ENCODE measurements at places on chromosomes 5 and 9.

DNA sequence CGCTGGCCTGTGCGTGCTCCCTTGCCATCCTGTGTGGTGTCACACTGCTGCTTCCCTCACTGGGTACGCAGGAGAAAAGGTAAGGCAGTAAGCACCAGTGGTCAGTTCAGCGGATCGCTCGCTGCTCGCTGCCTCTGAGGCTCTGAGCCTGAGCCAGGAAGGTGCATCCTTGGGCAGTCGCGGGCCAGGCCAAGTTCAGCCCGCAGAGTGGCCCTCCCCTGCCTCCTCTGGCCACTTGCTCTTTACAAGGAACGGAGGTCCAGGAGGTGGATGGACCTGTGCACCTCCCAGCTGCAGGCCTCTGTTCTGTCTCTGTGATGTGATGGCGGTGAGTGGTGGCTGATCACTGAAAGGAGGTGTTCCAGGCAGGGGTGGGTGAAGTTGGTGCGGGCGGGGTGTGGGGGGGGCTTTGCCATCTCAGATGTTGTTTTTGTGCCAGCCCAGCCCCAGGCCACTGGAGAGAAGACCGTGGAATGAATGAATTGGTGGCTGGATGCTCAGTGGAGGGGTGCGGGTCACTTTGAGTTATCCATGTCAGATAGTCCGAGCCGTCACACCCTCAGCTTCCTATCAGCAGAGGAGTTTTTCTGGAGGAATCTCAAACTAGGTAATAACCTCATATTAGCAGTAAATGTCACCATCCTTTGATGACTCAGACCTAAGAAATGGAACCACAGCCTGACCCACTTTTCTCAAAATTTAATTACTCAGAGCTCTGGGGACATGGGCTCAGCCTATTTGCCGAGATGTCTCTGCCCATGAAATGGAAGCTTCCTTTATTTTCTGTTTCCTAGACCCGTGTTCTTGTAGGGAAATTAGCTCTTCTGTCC, 7.3 kb downstream of the COL5A1 start:
- ATAC-seq: peak; percentile 89
- no peaks in the 10 kb centered on the region for H3K36me3 ChIP-seq
- no peaks in the 10 kb centered on the region for H3K27me3 ChIP-seq
- peak overlapping the region; percentile 78 for H3K27ac ChIP-seq
- H3K4me3 ChIP-seq: peak overlapping the region; percentile 64
- H3K4me1 ChIP-seq: peaks cover 12% of the 10 kb centered on the region

DNA sequence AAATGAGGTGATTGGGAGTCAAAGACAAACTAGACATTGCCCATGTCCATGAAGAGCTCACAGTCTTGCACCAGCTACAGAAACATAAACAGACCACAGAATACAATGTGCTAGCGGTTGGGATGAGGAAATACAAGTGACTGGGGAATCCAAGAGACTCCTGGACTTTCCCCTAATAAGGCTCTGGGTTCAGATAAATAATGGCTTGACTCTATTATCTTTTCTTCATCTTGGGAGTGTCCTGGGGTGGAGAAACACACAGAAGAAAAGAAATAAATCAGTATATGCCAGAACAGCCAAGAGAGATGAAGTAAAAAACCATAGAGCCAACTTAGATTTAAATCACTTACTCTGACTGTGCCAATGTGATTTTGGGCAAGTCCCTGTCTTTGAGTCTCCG, 227.8 kb downstream of the PAPPA start:
- no peaks in the 10 kb centered on the region for H3K36me3 ChIP-seq
- no peaks in the 10 kb centered on the region for H3K27me3 ChIP-seq
- H3K27ac ChIP-seq: no peak overlapping the region
- no peaks in the 10 kb centered on the region for H3K4me1 ChIP-seq

DNA sequence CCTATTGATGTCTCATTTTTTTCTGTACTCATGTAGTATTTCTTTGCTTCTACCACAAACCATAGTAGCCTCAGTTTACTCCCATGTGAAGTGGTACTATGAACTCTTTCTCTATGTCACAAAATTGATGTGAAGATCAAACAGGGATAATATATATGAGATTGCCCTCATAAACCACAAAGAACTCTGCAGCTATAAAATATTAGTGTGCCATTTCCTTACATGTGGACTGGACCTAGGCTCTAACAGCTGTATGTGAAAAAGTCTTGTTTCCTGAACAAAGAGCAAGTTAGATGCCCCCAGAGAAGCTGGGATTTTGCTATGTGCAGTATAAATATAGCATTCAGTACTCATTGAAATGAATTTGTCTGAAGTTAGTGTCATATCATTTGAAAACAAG, 412.6 kb upstream of the ADAMTSL1 start:
- no peak for ATAC-seq
- no peak overlapping the region for H3K27ac ChIP-seq
- no peaks in the 10 kb centered on the region for H3K27me3 ChIP-seq
- H3K4me1 ChIP-seq: no peaks in the 10 kb centered on the region
- no peaks in the 10 kb centered on the region for H3K36me3 ChIP-seq

DNA sequence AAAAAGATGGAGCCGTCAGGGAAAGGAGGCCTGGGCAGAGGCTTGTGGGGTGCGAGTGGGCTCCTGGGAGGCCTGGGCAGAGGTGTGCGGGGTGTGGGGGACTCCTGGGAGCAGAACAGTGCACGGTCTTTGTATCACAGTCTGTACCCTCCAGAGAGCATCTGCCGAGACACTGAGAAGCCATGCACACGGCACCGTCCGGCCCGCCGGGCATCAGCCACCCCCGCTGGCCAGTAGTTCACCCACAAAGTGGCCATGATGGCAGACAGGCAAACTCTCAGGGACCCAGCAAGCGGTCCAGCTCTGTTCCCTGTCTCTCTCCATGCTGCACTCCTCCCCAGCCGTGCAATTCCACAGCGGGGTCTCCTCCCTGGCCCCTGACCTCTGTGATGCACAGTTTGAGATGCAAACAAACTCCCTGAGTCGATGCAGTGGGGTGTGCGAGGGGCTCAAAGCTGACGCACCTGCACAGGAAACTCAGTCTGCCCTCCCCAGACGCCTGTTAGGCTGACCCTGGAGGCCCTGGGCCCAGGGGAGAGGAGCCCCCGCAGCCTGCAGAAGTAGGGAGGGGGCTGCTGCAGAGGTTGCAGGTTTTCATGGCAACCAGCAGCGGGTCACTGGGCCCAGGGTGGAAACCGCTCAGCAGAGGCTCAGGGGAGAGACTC, 9.1 kb upstream of the GPSM1 start:
- H3K27me3 ChIP-seq: no peaks in the 10 kb centered on the region
- no peaks in the 10 kb centered on the region for H3K36me3 ChIP-seq
- H3K4me3 ChIP-seq: no peak overlapping the region
- ATAC-seq: no peak

All from activated T-helper 17 cell treated with anti-CD3 and anti-CD28 coated beads, Interleukin-2, amount 50 U/mL, for 72 hours (primary cell).